ENCODE measurements at places on chromosomes 6 and 20.

- no peak for DNase-seq
- no peaks in the 10 kb centered on the region for H3K36me3 ChIP-seq
- no peak overlapping the region for H3K4me3 ChIP-seq
- H3K27ac ChIP-seq = no peak overlapping the region
- H3K4me1 ChIP-seq = no peaks in the 10 kb centered on the region
Observed at GRCh38 chr20:53961527-53961926, 108.9 kb downstream of the BCAS1 start.

GRCh38 chr20:7656687-7657467 lies 283.4 kb downstream of the HAO1 start:
- DNase-seq = no peak
- no peaks in the 10 kb centered on the region for H3K36me3 ChIP-seq
- H3K4me1 ChIP-seq = no peaks in the 10 kb centered on the region
- H3K27me3 ChIP-seq = no peaks in the 10 kb centered on the region

DNA sequence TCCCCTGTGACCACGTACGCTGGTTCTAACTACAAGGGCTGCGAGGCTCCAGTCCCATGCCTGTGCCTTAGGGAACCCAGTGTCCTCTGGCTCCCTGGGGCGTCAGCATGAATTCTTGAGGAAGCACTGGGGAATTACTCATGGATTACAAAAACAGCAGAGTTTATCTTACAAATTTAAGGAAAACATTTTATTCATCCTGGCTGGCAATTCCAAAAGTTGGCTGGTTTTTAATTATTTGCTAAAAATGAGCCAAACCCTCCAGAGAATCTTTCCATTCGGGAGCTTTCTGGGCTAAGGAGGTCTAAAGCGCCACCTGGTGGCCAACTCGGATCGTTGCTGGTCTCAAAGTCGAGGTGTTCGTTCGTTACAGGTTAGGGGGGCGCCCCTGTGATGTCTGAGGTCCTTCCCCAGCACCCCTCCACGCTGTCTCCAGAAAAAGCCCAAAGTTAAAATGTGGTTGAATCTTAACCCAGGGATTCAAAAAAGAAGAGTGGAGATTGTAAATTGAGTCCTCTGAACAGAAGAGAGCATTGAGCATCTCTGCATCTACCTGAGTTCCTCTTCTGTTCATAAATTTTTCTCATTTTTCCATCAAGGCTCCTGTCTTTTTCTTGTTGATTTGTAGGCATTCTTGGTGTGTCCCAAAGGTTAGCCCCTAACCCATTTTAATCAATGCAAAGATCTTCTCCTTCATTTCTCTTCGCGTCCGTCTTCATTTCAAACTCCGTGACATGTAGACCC lies 99.4 kb downstream of the BFSP1 start:
- H3K4me3 ChIP-seq = no peak overlapping the region
- H3K4me1 ChIP-seq = no peaks in the 10 kb centered on the region
- no peaks in the 10 kb centered on the region for H3K27me3 ChIP-seq
- H3K27ac ChIP-seq = no peak overlapping the region

- H3K27ac ChIP-seq = no peak overlapping the region
- H3K4me1 ChIP-seq = no peaks in the 10 kb centered on the region
- H3K27me3 ChIP-seq = no peaks in the 10 kb centered on the region
- DNase-seq = no peak
Observed at GRCh38 chr20:17783671-17784070, 83.9 kb downstream of the BANF2 start.

DNA sequence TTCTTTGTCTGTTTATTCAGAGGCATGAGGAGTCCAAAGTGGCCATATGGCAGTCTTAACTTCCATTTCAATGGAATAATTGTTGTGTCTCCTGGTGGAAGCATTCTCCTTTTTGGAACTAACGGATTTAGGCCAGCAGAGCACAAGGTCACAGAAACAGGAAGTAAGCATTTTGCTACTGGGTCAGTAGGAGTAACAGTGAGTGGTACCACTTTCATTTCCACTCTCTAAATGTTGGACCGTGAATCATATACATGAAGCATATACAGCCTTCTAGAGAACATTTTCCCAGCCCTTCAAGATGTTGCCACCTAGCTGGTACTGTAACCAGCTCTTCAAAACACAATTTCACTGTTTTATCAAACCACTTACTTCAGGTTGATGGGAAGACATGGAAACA lies 182.8 kb downstream of the EYS start:
- H3K27ac ChIP-seq = no peak overlapping the region
- no peaks in the 10 kb centered on the region for H3K4me1 ChIP-seq
- H3K27me3 ChIP-seq = no peaks in the 10 kb centered on the region
- no peak overlapping the region for H3K4me3 ChIP-seq

GRCh38 chr6:56366141-56366852 lies 118.9 kb upstream of the COL21A1 start:
- no peaks in the 10 kb centered on the region for H3K27me3 ChIP-seq
- no peak overlapping the region for H3K4me3 ChIP-seq
- no peaks in the 10 kb centered on the region for H3K36me3 ChIP-seq
- H3K4me1 ChIP-seq = peaks cover 29% of the 10 kb centered on the region
- DNase-seq = no peak
- no peak overlapping the region for H3K27ac ChIP-seq

DNA sequence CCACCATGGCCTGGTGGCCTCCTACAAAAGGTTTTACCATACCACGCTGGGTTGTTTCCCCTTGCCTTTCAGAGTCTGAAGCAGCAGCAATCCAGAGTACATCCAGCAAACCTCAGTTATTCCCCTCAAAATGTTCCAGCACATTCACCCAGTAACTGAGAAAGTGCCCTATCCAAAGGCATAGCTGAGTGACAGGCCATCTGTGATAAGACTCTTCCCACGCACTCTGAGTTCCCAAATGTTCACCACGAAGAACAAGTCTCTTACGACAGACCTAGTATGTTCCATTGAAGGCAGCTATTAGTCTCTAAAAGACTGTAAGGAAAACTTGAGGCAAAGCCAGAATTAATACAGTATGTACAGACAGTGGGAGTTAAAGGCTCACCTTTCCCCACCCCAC lies 31.6 kb upstream of the C20orf144 start:
- peaks cover 56% of the 10 kb centered on the region for H3K36me3 ChIP-seq
- H3K4me3 ChIP-seq = no peak overlapping the region
- H3K27me3 ChIP-seq = no peaks in the 10 kb centered on the region
- no peaks in the 10 kb centered on the region for H3K4me1 ChIP-seq
- no peak for DNase-seq

GRCh38 chr6:21769405-21769861 lies 175.9 kb downstream of the SOX4 start:
- H3K27me3 ChIP-seq = no peaks in the 10 kb centered on the region
- no peak overlapping the region for H3K27ac ChIP-seq
- no peak overlapping the region for H3K4me3 ChIP-seq
- H3K4me1 ChIP-seq = peaks cover 22% of the 10 kb centered on the region
- no peaks in the 10 kb centered on the region for H3K36me3 ChIP-seq

DNA sequence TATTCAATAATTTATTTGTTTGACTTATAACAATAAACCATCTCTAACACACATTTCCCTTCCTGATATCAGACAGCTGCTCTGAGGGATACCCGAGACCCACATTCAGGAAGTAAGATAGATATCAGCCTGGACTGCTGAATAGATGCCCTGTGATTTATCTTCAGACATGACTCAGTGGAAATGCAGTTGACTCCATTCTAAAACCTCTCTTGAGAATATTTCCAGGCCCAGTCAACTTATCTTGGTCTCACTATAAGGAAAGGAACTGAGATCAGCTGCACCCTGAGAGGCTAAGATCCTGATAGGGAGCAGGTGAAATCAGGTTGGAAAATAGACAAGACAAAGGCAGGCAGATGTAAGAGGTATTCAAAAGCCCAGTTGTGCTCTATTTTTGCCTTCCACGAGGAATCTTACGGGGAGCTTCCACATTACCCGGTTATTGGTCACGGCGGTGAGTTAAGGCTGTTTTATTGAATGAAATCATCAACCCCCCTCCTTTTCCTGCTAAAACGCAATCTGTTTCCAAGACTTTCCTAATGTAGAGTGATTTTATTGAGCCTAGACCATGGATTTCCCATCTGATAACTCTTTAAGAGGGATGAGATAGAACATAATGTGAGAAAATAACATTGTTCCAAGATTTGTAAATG lies 25.5 kb downstream of the C6orf15 start:
- peaks cover 9% of the 10 kb centered on the region for H3K27me3 ChIP-seq
- no peak for DNase-seq
- H3K27ac ChIP-seq = no peak overlapping the region
- no peaks in the 10 kb centered on the region for H3K36me3 ChIP-seq
- H3K4me3 ChIP-seq = no peak overlapping the region
- H3K4me1 ChIP-seq = peaks cover 10% of the 10 kb centered on the region

GRCh38 chr6:56790414-56790813 lies 147.7 kb upstream of the DST start:
- H3K27ac ChIP-seq = no peak overlapping the region
- H3K27me3 ChIP-seq = no peaks in the 10 kb centered on the region

DNA sequence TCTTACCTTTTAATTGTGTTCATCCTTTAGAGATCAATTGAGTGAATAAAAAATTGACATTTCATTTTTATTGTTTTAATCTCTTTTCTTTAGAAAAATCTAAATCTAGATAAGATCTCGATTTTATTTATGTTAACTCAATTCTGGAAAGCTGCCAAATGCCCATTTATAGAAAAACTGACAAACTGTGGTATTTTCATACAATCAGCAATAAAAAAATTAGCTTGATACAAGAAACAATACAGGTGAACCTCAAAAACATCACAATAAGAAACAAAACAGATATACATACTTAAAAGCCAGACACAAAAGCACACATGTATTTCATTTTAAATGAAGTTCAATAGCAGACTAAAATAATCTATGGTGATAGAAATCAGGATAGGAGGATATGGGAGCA lies 30.0 kb upstream of the ARHGAP18 start:
- peaks cover 6% of the 10 kb centered on the region for H3K4me1 ChIP-seq
- no peaks in the 10 kb centered on the region for H3K36me3 ChIP-seq
- H3K4me3 ChIP-seq = no peak overlapping the region
- H3K27ac ChIP-seq = no peak overlapping the region

GRCh38 chr6:1792989-1793388 lies 183.3 kb downstream of the FOXC1 start:
- no peak overlapping the region for H3K4me3 ChIP-seq
- H3K36me3 ChIP-seq = no peaks in the 10 kb centered on the region
- no peak for DNase-seq
- H3K27me3 ChIP-seq = no peaks in the 10 kb centered on the region
- H3K4me1 ChIP-seq = peaks cover 7% of the 10 kb centered on the region
- no peak overlapping the region for H3K27ac ChIP-seq

DNA sequence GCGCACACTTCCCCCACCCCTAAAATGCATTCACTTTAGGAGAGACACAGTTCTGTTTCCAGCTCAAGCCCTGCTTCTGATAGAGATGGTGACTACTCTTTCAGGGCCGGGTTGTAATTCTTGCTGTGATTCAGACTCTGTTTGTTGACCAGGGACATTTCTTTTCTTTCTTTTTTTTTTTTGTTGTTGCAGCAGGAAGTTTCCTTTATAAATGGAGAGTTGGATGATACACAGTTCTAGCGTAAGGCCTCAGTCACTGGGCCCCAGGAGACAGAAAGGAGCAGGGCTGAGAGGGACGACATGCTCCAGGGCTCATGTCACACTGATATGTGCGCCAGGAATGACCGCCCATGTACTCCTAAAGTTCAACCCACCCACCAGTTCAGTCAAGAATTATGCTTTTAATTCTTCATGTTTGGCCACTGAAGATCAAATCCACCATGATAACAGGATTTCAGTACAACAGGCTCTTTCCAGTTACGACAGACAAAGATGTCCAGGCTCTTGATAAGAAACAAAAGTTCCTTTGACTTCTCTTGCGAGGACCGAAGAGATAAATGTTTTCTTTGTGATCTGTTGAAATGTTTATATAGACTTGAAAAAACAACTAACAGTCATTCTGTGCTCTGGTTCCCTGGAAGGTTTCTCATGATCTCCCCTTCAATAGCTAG lies 142.5 kb downstream of the CD164 start:
- no peak overlapping the region for H3K4me3 ChIP-seq
- peak overlapping the region; percentile 42 for H3K27ac ChIP-seq
- H3K36me3 ChIP-seq = no peaks in the 10 kb centered on the region
- H3K27me3 ChIP-seq = no peaks in the 10 kb centered on the region
- no peaks in the 10 kb centered on the region for H3K4me1 ChIP-seq
- DNase-seq = no peak

GRCh38 chr6:168959696-168960095 lies 293.9 kb downstream of the THBS2 start:
- H3K27me3 ChIP-seq = no peaks in the 10 kb centered on the region
- no peak overlapping the region for H3K27ac ChIP-seq
- no peaks in the 10 kb centered on the region for H3K36me3 ChIP-seq

DNA sequence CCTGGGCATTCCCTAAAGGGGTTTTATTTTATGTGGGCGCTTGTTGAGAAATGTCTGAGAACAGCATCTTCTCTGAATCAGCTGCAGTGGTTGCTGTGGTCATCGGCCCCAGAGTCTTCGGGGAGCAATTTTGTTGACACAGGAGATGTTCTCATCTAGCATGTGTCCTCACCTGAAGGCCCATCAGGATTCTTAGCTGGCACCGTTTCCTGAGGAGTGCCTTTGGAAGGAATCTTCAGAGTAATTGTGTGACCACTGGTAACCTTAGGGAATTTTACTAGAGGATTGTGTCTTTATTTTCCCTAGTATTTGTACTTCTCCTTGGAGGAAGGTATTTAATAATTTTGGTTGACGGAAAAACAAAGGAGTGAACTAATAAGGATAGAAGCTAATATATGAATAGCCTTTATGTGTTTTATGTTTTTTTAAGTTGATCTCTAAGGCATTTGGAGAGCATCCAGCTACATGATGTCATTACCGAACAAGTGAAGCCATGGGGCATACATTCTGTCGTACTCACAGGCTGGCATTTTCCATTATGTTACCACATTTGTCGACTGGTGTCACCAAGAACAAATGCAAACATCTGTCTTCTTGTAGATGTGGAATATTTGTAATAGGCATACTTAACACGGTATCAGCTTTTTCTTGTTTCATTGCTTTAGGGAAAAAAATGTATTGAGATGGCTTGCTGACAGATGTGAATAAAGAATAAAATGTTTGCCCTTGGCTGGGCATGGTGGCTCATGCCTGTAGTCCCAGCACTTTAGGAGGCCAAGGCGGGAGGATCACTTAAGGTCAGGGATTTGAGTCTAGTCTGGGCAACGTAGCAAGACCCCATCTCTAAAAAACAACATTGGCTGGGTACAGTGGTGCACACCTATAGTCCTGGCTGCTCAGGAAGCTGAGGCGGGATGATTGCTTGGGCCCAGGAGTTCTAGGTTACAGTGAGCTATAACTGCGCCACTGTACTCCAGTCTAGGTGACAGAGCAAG lies 41.9 kb downstream of the TULP4 start:
- H3K36me3 ChIP-seq = no peaks in the 10 kb centered on the region
- no peak for DNase-seq
- no peak overlapping the region for H3K27ac ChIP-seq

DNA sequence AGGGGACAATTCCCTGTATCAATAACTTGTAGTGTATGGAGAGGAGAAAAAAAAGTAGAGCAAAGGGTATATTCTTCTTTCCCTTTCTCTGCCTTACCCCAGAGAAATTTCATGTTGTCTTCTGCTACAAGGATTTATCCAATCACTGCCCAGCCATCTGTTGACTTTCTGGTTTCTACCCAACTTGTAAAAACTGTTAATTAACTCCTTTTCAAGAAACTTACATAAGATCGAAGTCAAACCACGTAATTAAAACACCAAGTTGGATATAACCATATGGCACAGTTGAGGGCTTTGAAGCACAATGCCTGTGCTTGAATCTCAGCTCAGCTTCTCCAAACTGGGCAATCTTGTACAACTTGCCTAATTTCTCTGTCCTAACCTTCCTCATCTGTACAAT lies 99.5 kb downstream of the MAN1A1 start:
- H3K4me3 ChIP-seq = no peak overlapping the region
- no peak for DNase-seq
- peaks cover 12% of the 10 kb centered on the region for H3K36me3 ChIP-seq
- H3K27me3 ChIP-seq = no peaks in the 10 kb centered on the region
- no peaks in the 10 kb centered on the region for H3K4me1 ChIP-seq
- H3K27ac ChIP-seq = no peak overlapping the region

Data from upper lobe of right lung (tissue), 1 donor.